ENCODE measurements at places on chromosomes 5 and 9. TPM values are rescaled to one million over a fixed set of nuclear protein-coding genes. Genes with fewer than 3 reads are reported as not detected.

- H3K4me1 ChIP-seq: no peaks in the 10 kb centered on the region
- peak overlapping the region; percentile 11 for H3K27ac ChIP-seq
- H3K4me3 ChIP-seq: no peak overlapping the region
- DNase-seq: no peak
- H3K36me3 ChIP-seq: no peaks in the 10 kb centered on the region
Observed at GRCh38 chr5:170254056-170254455, 21.3 kb downstream of the C5orf58 start.

- no peak overlapping the region for H3K4me3 ChIP-seq
- DNase-seq: no peak
- no peaks in the 10 kb centered on the region for H3K27me3 ChIP-seq
- H3K36me3 ChIP-seq: no peaks in the 10 kb centered on the region
- H3K27ac ChIP-seq: no peak overlapping the region
Observed at GRCh38 chr9:75938946-75939345, 48.5 kb downstream of the PCSK5 start.

GRCh38 chr5:175551266-175551665, 72.9 kb downstream of the SFXN1 start:
- no peak overlapping the region for H3K27ac ChIP-seq
- no peaks in the 10 kb centered on the region for H3K27me3 ChIP-seq
- H3K4me1 ChIP-seq: no peaks in the 10 kb centered on the region
- H3K4me3 ChIP-seq: no peak overlapping the region

DNA sequence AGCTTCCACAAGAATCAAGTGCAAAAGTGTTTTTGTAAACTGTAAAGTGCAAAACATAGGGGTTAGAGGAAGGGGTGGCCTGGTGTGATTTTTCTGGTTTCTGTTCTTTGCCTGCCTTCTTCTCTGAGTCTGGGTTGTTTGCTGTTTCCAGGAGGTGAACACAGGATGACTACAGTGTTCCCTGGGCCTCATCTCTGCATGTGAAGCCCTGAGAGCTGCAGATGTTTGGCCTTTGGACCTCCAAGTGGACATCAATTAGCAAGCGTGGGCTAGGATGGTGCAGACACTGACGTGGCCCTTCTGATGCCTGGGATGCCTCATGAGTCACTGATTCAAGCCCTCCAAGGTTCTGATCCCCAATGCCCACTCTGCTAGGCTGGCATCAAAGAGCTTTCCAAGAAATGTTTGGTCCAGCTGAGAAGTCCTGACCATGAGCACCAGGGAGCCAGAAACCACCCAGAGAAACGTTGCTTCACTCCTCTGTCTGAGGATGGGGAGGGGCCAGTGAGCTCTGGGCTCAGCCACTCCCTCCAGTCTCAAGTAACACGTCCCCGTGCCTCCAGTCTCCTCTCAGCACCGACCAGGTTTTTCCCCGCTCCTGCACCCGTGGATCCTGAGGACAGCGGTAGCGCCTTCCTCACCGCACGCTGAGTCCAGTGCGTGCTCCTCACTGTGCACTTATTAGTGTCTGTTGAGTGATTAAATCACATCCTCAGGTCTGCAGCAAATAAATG, 7.6 kb downstream of the IL9 start:
- H3K4me1 ChIP-seq: no peaks in the 10 kb centered on the region
- H3K27ac ChIP-seq: no peak overlapping the region
- no peak overlapping the region for H3K4me3 ChIP-seq
- no peaks in the 10 kb centered on the region for H3K27me3 ChIP-seq

GRCh38 chr5:150599917-150600511, 40.4 kb upstream of the SYNPO start:
- peaks cover 8% of the 10 kb centered on the region for H3K4me1 ChIP-seq
- peak overlapping the region; percentile 68 for H3K27ac ChIP-seq

GRCh38 chr9:13621872-13622564, 342.5 kb upstream of the MPDZ start:
- H3K27ac ChIP-seq: no peak overlapping the region
- no peaks in the 10 kb centered on the region for H3K27me3 ChIP-seq
- H3K4me3 ChIP-seq: no peak overlapping the region
- H3K4me1 ChIP-seq: no peaks in the 10 kb centered on the region

- no peak for DNase-seq
- no peak overlapping the region for H3K4me3 ChIP-seq
- H3K4me1 ChIP-seq: no peaks in the 10 kb centered on the region
- H3K27ac ChIP-seq: no peak overlapping the region
- no peaks in the 10 kb centered on the region for H3K27me3 ChIP-seq
- no peaks in the 10 kb centered on the region for H3K36me3 ChIP-seq
Observed at GRCh38 chr9:132367613-132368313, 13.0 kb upstream of the SETX start.

GRCh38 chr9:76453785-76454184, 5.2 kb upstream of the GCNT1 start:
- no peaks in the 10 kb centered on the region for H3K4me1 ChIP-seq
- DNase-seq: no peak
- H3K36me3 ChIP-seq: no peaks in the 10 kb centered on the region

DNA sequence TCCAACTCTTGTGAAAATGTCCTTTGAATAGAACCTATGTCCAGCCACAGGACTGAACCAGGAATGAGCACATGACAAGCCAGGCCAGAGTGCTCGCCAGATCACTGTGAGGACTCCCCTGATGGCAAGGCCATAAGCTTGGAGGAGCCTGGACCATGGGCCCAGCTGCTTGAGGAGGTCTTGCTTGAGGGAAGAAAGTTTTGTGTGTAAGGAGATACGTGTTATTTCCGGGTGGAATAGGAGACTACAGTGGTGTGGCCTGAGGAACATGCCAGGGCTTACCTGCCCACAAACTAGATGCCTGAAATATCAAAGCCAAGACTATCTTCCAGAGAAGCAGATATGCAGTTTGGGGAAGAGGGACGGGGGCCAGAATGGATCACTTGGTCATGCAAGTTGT, 84.7 kb downstream of the LIFR start:
- H3K4me1 ChIP-seq: peaks cover 12% of the 10 kb centered on the region
- H3K4me3 ChIP-seq: no peak overlapping the region
- DNase-seq: no peak
- no peaks in the 10 kb centered on the region for H3K27me3 ChIP-seq
- no peak overlapping the region for H3K27ac ChIP-seq

DNA sequence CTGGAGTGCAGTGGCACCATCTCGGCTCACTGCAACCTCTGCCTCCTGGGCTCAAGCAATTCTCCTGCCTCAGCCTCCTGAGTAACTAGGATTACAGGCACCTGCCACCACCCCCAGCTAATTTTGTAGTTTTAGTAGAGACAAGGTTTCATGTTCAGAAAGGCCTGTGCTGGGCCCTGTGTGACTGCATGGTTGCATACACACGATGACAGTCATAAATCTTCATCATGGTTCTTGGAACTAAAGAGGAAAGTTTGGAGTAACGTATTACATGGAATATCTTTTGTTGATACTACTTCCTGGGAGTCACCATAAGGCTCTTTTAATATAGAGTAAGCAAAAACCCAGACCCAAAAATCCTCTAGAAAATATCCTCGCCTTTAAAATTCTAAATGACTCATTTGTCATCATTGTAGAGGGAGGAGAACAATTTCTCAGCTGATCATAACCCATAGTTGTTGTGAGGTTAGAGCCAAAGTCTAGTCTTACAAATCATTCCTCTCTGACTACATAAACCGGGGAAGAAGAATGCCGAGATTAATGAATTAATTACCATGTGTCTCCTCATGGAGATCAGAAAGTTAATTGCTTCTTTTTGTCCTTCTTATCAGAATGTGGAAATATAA, 47.0 kb downstream of the KLF9 start:
- H3K4me3 ChIP-seq: no peak overlapping the region
- no peaks in the 10 kb centered on the region for H3K27me3 ChIP-seq
- no peak for DNase-seq
- no peak overlapping the region for H3K27ac ChIP-seq
- H3K4me1 ChIP-seq: no peaks in the 10 kb centered on the region

GRCh38 chr5:139543423-139543991, 17.6 kb upstream of the UBE2D2 start:
- no peak overlapping the region for H3K4me3 ChIP-seq
- peak; percentile 19 for DNase-seq
- no peaks in the 10 kb centered on the region for H3K27me3 ChIP-seq
- no peaks in the 10 kb centered on the region for H3K36me3 ChIP-seq

DNA sequence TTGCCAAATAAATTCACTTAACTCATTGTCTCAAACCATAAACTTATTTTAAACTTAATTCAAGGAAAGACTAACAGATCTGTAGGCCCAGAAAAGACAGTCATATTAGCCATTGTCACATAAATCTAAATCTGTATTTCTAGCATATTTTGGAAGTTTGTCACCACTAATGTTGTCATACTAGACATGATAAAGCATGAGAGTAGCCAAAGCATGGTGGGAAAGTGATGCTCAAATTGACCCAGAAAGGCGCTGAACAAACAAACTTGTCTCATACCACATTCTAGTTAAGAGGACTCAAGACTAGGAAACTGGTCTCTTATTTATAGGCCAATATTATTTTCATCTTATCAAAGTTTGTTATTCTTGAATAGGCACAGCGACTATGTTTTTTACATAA, 99.4 kb downstream of the VCAN start:
- no peaks in the 10 kb centered on the region for H3K36me3 ChIP-seq
- H3K4me3 ChIP-seq: no peak overlapping the region
- no peaks in the 10 kb centered on the region for H3K4me1 ChIP-seq
- no peak overlapping the region for H3K27ac ChIP-seq
- no peaks in the 10 kb centered on the region for H3K27me3 ChIP-seq

DNA sequence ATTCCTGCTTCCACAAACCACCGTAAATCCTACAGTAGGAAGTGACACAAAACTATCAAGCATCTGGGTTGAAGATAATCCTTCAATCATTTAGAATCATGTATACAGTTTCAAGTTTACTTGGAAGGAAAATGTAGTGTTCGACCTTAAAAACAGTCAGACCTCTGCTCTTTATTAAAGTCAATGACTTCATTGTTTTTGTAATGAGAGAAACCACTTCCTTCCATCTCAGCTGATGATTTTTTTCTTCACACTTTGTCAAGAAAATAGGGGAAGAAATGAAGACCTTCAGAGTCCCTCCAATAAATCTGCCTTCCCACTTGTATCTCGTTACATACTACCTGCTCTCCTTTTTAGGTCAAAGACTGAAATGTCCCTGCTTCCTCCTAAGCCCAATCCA, 30.1 kb downstream of the TUSC1 start:
- DNase-seq: no peak
- H3K4me3 ChIP-seq: no peak overlapping the region
- H3K27me3 ChIP-seq: no peaks in the 10 kb centered on the region
- no peaks in the 10 kb centered on the region for H3K36me3 ChIP-seq

DNA sequence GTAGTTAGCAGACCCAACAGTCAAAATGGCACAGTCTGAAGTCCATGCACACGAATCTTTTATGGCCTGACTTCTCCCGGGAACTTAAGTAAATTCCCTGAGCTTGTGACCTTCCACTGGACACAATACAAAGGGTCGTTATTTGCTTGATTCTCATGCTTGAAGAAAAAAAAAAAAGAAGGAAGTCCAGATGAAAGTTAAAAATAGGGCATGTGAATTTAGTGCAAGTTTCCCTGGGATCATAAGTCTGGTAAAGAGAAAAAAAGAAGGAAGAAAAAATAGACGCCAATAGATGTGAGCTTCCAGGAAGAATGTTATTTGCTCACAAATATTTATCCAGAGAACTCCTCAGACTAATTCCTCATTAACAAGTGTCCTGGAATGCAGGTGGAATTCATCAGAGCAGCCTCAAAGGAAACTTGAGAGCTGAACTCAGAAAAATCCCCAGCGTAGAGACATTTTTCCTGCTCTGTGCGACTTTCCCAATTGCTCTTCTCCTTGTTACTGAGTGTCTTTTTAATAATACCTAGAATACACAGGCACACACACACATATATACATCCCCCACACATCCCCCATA, 616.3 kb downstream of the EBF1 start:
- no peaks in the 10 kb centered on the region for H3K4me1 ChIP-seq
- H3K27ac ChIP-seq: peak overlapping the region; percentile 40
- no peaks in the 10 kb centered on the region for H3K27me3 ChIP-seq
- no peaks in the 10 kb centered on the region for H3K36me3 ChIP-seq
- H3K4me3 ChIP-seq: no peak overlapping the region

DNA sequence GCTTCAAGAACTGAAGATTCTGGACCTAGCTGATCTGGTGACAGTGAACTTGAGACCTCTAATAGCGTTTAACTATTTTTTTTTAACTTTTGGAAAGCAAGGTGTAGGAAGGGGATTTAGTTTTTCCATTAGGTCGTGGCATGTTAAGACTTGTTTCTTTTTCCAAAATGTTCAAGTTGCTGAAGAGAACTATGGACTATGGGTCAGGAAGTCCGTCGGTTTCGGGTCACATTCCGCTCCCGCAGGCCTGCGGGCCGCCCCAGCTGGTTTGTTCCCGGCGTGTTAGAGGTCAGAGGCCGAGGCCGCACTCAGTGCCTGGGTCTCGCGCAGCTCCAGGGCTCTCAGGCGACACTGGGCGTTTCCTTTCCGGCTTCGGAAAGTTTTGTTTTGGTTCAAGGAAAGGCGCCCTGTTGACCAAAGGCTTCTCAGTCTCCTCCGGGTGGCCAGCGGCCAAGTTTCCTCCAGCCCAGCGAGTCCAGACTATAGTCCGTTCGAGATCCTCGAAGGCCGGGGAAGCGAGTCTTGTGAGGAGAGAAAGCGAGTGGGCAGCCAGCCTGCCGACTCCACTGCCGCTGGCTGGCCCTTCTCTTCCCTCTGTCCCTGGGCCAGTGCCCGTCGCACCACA, 586 bp upstream of the FCHO2 start:
- no peaks in the 10 kb centered on the region for H3K27me3 ChIP-seq
- no peaks in the 10 kb centered on the region for H3K36me3 ChIP-seq
- DNase-seq: peak; percentile 85

GRCh38 chr5:112738191-112738560, 491 bp downstream of the APC start:
- H3K27ac ChIP-seq: peak overlapping the region; percentile 67
- peaks cover 5% of the 10 kb centered on the region for H3K4me1 ChIP-seq
- no peaks in the 10 kb centered on the region for H3K27me3 ChIP-seq
- H3K36me3 ChIP-seq: no peaks in the 10 kb centered on the region
- no peak for DNase-seq
- peak overlapping the region; percentile 47 for H3K4me3 ChIP-seq

DNA sequence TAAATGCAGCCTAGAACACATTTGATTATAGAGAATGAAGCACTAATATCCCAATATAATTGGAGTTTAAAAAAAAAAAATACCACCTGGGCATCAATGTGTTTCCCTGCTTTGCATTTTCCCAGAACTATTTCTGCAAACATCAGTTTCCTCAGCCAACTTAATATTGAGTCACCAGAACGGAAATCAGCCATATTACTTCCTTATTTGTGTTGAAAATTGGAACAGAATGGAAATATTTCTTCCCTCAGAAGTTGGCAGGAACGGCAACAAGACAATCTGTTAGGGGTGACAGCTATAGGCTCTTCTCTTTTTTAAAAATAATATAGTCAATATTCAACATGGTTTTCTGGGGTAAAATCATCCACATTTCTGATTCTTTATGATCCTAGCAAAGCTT, 4.0 kb downstream of the MFAP3 start:
- peaks cover 9% of the 10 kb centered on the region for H3K4me1 ChIP-seq
- H3K27ac ChIP-seq: peak overlapping the region; percentile 12
- H3K27me3 ChIP-seq: no peaks in the 10 kb centered on the region
- no peak for DNase-seq
- no peak overlapping the region for H3K4me3 ChIP-seq

GRCh38 chr5:173794901-173795416, 93.2 kb upstream of the CPEB4 start:
- no peak for DNase-seq
- H3K4me1 ChIP-seq: no peaks in the 10 kb centered on the region
- no peak overlapping the region for H3K4me3 ChIP-seq
- H3K27me3 ChIP-seq: no peaks in the 10 kb centered on the region
- H3K36me3 ChIP-seq: no peaks in the 10 kb centered on the region

OR2K2 gene
- total RNA-seq: not detected

AGXT2 gene
- total RNA-seq: not detected

TAF11L5 gene
- not detected for total RNA-seq

LRRC19 gene
- not detected for total RNA-seq

SLC36A2 gene
- not detected for total RNA-seq

HTR4 gene
- 0.26 TPM for total RNA-seq

ABCA1 gene
- total RNA-seq: 13.8 TPM

PDLIM4 gene
- total RNA-seq: 40.2 TPM

PDGFRB gene
- total RNA-seq: 337 TPM

TAF1L gene
- total RNA-seq: not detected
